ENCODE measurements at places on chromosomes 4 and X. TPM values are rescaled to one million over a fixed set of nuclear protein-coding genes. Genes with fewer than 3 reads are reported as not detected.

GRCh38 chrX:42396136-42396535 lies 381.8 kb downstream of the PPP1R2C start:
- DNase-seq: no peak

DNA sequence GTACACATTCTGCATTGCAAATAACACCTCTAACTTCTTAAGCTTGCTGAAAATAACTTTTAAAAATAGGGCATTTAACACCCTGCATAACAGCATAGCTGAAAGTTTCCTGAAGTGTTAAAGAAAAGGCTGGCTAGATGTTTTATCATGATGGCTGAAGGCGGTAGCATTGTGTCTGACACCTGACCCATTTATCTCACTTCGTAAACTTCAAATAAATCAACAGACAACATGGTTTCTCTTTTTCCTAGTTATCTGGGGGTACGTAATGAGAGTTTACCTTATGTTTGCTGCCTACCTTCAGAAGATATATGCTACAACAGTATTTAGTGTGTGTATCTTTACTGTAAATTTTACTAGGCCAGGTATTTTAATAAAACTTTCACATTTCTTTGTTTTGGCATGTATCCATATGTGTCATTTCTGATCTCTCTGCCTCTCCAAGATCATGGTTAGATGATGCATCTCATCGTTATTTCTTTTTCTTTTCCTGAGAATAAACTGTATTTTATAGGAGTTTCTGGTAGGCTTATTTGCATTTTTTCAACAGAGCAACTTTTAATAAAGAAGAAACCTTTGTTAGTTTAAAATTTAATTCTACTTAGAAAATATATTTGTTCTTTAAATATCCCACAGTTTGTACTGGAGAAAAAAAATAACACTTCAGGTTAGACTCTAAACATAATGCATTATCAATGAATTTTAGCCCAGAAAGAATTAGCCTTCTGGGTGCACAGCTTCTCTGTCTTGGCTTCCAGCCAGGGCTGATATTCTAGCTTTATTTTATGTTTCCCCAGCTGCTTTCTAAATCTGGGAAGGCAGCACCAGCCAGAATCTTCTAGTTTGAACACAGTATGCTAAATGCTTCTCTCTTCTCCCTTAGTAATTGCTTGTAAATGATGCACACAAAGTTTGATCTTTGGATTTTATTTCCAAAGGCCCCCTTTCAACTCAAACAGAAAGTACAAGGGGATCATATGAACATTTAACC lies 2.9 kb downstream of the NDST4 start:
- DNase-seq: no peak

DNA sequence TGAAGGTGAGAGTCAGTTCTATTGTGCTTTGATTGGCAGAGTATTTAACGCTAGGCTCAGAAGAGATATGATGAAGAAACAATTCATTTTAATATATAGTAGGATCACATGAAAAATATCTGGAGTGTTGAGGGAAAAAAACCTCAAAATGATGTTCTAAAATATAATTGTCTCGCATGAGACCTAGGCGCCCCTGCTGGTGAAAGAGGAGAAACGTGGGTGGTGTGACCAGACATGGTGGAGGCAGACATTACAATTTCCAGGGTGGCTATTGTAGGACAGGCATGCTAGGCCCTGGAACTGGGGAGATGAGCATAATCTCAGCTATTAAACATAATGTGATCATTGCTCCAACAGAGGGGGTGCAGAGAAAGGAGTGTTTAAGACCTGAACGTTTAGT lies 210.0 kb downstream of the HS3ST1 start:
- DNase-seq: no peak

- no peak for DNase-seq
Observed at GRCh38 chr4:32191961-32192360, 1471.8 kb downstream of the PCDH7 start.

DNA sequence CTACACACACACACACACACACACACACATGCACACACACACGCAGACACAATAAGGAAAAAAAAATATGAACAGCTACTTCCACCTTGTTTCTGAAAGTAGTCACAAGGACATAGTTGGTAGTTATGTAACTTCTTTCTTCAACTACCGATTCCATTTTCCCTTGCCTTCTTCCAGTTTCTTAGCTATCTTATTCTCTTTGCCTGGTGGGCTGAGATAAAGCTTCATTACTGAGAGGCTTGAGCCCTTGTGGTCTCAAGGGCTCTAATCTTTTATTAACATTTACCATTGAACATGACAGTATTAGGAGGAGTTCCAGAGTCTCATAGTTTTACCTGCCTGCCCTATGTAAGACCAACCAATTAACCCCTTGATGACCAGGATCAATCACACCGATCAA lies 8.9 kb upstream of the SMIM10 start:
- no peak for DNase-seq

GRCh38 chr4:63814171-63814964 lies 594.9 kb downstream of the TECRL start:
- no peak for DNase-seq

GRCh38 chr4:186845137-186845842 lies 121.6 kb upstream of the FAT1 start:
- DNase-seq: no peak

- DNase-seq: no peak
Observed at GRCh38 chr4:67700116-67700737, 728 bp downstream of the UBA6 start.

Gene PHF8
- 48.6 TPM for total RNA-seq

Gene SUPT20HL1
- total RNA-seq: not detected

Gene APLN
- not detected for total RNA-seq

Gene SSX4
- not detected for total RNA-seq
